ENCODE measurements at places on chromosomes 5 and 9.

DNA sequence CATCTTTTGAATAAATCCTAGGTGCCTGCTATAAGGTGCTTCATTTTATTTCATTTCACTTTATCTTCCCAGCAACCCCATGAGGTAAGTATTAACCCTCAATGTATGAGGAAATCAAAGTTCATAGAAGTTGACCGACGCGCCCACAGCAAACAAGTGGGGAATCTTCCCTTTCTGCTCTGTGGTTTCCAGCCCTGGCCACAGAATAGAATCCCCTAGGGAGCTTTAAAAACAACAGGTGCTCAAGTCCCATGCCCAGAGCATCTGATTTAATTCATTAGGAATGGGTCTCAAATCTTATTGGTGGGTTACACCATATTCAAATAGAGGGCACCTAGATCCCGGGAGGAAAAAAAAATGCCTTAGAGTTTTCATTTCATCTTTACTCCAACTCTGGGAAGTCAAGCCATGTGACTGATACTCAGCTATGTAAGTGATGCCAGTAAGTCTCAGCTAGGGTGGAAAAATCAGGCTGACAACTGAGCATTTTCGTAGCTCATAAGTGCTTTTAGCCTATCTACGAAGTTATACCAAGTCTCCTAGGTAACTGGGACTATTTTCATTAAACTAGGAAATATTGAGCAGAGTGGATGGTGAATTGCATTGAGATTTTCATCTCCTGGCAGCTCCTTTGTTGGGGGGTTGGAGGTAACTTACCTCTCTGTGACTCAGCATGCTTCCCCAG, 353.4 kb upstream of the SLC30A5 start:
- DNase-seq = no peak

DNA sequence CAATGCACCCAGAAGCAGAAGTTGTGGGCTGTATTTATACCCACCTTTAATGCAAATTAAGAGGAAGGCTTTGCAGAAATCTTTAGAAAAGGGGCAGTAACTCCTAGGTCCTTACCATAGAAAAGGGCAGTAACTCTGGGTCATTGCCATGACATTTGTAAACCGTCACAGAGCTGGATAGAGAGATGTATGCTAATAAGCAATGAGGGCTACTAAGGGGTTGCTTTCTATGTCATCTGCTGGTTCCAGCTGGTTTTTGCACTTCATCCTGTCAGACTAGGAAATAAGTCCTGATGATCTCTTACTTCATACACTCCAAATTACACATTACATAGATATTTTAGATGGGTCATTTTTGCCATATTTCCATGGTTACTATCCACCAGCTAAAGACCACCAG, 299.1 kb upstream of the TYRP1 start:
- DNase-seq = no peak

- no peak for DNase-seq
These were observed 52.3 kb downstream of the NLN start for GRCh38 chr5:65774346-65774745.

- no peak for DNase-seq
These were observed 134.9 kb upstream of the FBXL7 start for GRCh38 chr5:15365070-15365469.

DNA sequence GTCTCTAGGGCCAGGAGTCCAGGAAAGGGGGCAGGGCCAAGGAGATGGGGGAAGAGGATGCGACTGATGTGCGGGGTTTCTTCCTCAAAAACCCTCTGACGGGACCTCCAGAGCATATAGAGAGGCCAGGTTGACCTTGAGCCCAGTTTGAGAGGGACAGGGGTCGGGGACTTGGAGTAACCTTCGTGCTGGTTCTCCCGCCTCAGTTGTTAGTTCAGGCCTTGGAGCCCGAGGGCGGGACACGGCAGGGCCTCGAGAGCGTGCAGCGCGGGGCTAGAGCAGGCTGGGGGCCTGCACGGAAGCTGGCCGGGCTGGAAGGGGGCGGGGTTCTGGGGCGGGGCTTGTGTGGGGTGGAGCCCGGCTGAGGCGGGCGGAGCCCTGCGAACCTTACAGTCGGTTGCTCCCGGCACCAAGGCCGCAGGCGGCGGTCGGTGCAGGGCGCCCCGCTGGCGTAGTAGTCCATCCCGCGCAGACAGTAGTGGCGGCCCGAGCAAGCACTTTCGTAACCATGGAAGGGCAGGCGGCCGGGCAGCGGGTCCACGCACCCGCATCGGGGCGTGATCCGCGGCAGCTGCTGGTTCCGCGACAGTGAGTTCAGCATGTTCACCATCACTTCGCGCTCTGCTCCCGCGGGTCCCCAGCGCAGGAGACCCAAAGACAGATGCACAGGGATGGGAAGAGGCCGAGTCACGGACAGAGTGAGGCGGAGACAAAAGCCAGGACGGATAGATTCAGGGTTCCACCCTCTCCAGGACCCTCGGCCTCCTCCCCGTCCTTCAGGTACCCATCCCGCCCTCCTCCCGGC, 4.0 kb upstream of the MYORG start:
- no peak for DNase-seq
